ENCODE measurements at places on chromosomes 16 and 17. TPM values are rescaled to one million over a fixed set of nuclear protein-coding genes. Genes with fewer than 3 reads are reported as not detected.

GRCh38 chr16:68704232-68704867, 32.7 kb upstream of the CDH1 start:
- no peak overlapping the region for H3K4me3 ChIP-seq
- no peak overlapping the region for H3K27ac ChIP-seq
- H3K36me3 ChIP-seq = peaks cover 5% of the 10 kb centered on the region
- peaks cover 20% of the 10 kb centered on the region for H3K4me1 ChIP-seq
- peak; percentile 92 for DNase-seq

DNA sequence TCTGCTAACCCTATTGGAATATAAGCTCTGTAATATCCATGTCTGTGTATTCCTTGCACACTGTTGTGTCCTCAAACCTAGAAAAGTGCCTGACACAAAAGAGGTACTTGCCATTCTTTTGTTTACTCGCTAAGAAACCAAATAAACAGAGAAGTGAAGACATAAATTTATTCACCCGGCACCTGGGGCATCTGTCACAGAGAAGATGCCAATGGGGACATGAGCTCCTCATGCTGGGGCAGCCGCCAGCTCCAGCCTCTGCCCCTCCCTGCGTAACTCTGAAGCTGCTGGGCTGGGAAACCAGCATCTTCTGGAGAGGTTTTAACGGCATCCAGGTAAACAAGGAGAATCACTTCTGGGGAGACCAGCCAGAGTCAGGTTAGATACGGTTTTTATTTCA, 15.1 kb upstream of the CDRT4 start:
- no peaks in the 10 kb centered on the region for H3K27me3 ChIP-seq
- no peak overlapping the region for H3K4me3 ChIP-seq
- H3K36me3 ChIP-seq = peaks cover 6% of the 10 kb centered on the region
- no peak overlapping the region for H3K27ac ChIP-seq
- peaks cover 6% of the 10 kb centered on the region for H3K4me1 ChIP-seq

DNA sequence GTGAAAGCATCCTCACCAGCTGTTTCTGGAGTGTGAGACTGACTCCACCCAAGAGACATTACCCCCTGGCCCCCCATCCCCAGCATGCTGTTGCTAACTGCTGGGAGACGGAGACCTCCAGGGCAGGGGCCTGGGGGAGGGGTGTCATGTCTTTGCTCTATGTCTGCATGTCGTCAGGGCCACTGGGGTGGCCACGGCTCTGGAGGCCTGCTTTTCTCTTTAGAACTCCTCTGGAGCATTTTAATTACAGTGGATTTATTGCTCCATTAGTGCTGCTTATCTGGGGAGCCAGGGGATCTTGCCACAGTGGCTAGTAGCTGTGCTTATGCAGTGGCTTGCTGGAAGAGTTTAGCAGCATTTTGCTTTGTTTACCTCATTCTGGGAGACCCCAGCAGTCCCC, 32.3 kb downstream of the CLEC16A start:
- peaks cover 5% of the 10 kb centered on the region for H3K4me1 ChIP-seq
- H3K27me3 ChIP-seq = no peaks in the 10 kb centered on the region
- peaks cover 40% of the 10 kb centered on the region for H3K36me3 ChIP-seq
- H3K27ac ChIP-seq = no peak overlapping the region
- no peak for DNase-seq

GRCh38 chr17:67546578-67547527, 169.8 kb downstream of the PITPNC1 start:
- no peaks in the 10 kb centered on the region for H3K27me3 ChIP-seq
- no peaks in the 10 kb centered on the region for H3K36me3 ChIP-seq
- H3K27ac ChIP-seq = no peak overlapping the region
- H3K4me1 ChIP-seq = no peaks in the 10 kb centered on the region

GRCh38 chr17:44568945-44569858, 11.9 kb downstream of the FZD2 start:
- no peak overlapping the region for H3K4me3 ChIP-seq
- no peaks in the 10 kb centered on the region for H3K27me3 ChIP-seq
- no peaks in the 10 kb centered on the region for H3K4me1 ChIP-seq
- peaks cover 7% of the 10 kb centered on the region for H3K36me3 ChIP-seq
- peak; percentile 11 for DNase-seq

GRCh38 chr16:67675999-67676398, 9.4 kb downstream of the C16orf86 start:
- no peak overlapping the region for H3K4me3 ChIP-seq
- H3K27me3 ChIP-seq = no peaks in the 10 kb centered on the region
- no peak overlapping the region for H3K27ac ChIP-seq
- peaks cover 18% of the 10 kb centered on the region for H3K36me3 ChIP-seq
- no peak for DNase-seq

GRCh38 chr16:25031132-25031440, 15.9 kb upstream of the ARHGAP17 start:
- H3K4me1 ChIP-seq = peaks cover 5% of the 10 kb centered on the region
- no peak for DNase-seq
- no peaks in the 10 kb centered on the region for H3K36me3 ChIP-seq
- H3K27ac ChIP-seq = peak overlapping the region; percentile 88
- H3K4me3 ChIP-seq = peak overlapping the region; percentile 94

- H3K36me3 ChIP-seq = no peaks in the 10 kb centered on the region
- DNase-seq = peak; percentile 79
- no peak overlapping the region for H3K27ac ChIP-seq
- peak overlapping the region; percentile 49 for H3K4me3 ChIP-seq
Observed at GRCh38 chr17:41666708-41667279, 21.9 kb upstream of the EIF1 start.

- H3K36me3 ChIP-seq = peaks cover 41% of the 10 kb centered on the region
- peak overlapping the region; percentile 97 for H3K27ac ChIP-seq
- peaks cover 45% of the 10 kb centered on the region for H3K4me1 ChIP-seq
- H3K4me3 ChIP-seq = peak overlapping the region; percentile 97
Observed at GRCh38 chr17:19650826-19651225, 2.3 kb downstream of the ALDH3A2 start.

DNA sequence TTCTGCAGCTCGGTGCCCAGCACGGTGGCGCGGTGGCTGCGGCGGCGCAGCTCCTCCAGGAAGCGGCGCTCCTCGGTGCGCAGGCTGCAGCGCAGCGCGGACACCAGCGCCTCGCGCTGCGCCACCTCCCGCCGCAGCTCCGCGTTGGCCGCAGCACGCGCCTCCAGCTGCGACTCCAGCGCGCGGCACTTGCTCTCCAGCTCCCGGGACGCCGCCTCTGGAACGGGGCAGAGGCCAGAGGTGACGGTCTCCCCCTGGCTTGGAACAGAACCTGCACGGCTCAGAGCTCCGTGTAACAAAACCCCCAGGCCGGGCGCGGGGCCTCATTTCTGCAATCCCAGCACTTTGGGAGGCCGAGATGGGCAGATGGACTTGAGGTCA, 13.2 kb upstream of the CLUH start:
- H3K36me3 ChIP-seq = no peaks in the 10 kb centered on the region
- H3K27ac ChIP-seq = no peak overlapping the region
- no peak overlapping the region for H3K4me3 ChIP-seq
- no peaks in the 10 kb centered on the region for H3K4me1 ChIP-seq

GRCh38 chr16:61564716-61565115, 471.5 kb downstream of the CDH8 start:
- no peaks in the 10 kb centered on the region for H3K4me1 ChIP-seq
- no peak for DNase-seq
- no peaks in the 10 kb centered on the region for H3K36me3 ChIP-seq
- H3K27ac ChIP-seq = no peak overlapping the region
- peaks cover 17% of the 10 kb centered on the region for H3K27me3 ChIP-seq
- H3K4me3 ChIP-seq = no peak overlapping the region

DNA sequence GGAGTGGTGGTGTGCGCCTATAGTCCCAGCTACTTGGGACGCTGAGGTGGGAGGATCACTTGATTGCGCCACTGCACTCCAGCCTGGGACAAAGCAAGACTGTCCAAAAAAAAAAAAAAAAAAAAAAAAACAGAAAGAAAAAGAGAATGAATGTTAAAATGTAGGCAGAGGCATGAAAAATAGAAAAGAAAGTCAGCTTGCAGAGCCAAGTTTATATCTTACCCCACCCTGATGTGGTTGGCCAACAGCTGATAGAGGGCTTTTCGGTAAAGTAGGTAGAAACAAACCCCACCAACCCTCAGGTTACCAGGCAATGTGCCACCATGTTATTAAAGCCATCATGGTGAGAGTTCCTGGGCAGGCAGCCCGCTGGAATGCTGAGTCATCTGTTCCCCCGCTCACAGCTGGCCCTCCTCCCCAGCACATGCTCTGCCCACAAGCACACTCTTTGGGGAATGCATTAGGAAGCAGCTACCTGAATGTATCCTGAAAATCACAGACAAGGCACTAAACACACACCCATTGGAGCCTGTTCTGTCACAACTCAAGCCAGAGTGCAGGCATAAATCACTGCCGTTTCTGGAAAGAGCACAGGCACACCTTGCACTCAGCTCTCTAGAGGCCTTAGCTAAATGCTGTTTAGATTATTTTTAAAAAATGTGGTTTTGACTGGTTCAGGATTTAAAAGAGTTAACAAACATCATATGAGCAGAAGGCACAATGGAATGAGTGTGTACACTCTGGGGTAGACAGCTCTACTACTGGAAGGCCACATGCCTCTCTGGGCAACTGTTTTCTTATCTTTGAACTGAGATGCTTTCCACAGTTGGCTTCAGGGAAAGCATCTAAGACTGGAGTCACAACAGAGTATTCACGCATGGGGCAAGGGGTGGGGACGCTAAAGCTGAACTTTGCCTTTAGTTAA, 128.5 kb downstream of the PARN start:
- no peaks in the 10 kb centered on the region for H3K36me3 ChIP-seq
- peaks cover 56% of the 10 kb centered on the region for H3K4me1 ChIP-seq
- peak overlapping the region; percentile 78 for H3K27ac ChIP-seq
- DNase-seq = peak; percentile 96

DNA sequence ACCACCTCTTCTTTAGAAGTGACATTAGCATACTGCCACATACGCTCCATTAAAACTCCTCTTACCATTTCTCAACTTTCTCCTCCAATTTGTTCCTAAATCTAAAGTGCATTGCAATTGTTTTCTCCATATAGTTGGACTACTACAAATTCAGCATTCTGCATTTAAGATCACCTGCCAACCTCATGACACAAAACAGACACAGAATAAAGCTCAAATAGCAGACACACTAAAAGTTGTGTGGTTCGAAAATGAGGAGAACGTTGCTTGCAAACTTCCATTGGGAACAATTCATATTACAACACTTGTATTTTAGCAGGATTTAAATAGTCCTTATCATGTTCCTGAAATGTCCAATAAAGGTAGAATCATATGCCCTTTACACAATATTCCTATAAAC, 14.5 kb downstream of the ARHGAP17 start:
- no peak for DNase-seq
- no peaks in the 10 kb centered on the region for H3K27me3 ChIP-seq
- H3K27ac ChIP-seq = no peak overlapping the region
- H3K36me3 ChIP-seq = peaks cover 12% of the 10 kb centered on the region
- no peak overlapping the region for H3K4me3 ChIP-seq
- peaks cover 32% of the 10 kb centered on the region for H3K4me1 ChIP-seq

DNA sequence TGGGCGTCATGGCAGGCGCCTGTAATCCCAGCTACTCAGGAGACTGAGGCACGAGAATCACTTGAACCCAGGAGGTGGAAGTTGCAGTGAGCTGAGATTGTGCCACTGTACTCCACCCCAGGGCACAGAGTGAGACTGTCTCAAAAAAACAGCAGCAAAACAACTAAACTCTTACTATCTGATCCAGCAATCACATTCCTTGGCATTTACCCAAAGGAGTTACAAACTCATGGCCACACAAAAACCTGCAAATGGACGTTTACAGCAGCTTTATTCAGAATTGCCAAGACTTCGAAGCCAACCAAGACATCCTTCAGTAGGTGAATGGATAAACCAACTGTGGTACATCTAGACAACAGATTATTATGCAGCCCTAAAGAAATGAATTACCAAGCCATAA, 4.0 kb downstream of the SIAH1 start:
- no peaks in the 10 kb centered on the region for H3K27me3 ChIP-seq
- peak; percentile 24 for DNase-seq
- H3K27ac ChIP-seq = peak overlapping the region; percentile 11
- no peak overlapping the region for H3K4me3 ChIP-seq
- peaks cover 45% of the 10 kb centered on the region for H3K4me1 ChIP-seq

- H3K27ac ChIP-seq = no peak overlapping the region
- no peak overlapping the region for H3K4me3 ChIP-seq
- H3K36me3 ChIP-seq = no peaks in the 10 kb centered on the region
- H3K27me3 ChIP-seq = no peaks in the 10 kb centered on the region
Observed at GRCh38 chr16:10465821-10466220, 80.0 kb downstream of the ATF7IP2 start.

- no peak overlapping the region for H3K4me3 ChIP-seq
- DNase-seq = peak; percentile 72
- no peaks in the 10 kb centered on the region for H3K27me3 ChIP-seq
- no peaks in the 10 kb centered on the region for H3K4me1 ChIP-seq
- no peak overlapping the region for H3K27ac ChIP-seq
- no peaks in the 10 kb centered on the region for H3K36me3 ChIP-seq
Observed at GRCh38 chr16:35391328-35391727, 1931.9 kb downstream of the TP53TG3F start.

- H3K27ac ChIP-seq = no peak overlapping the region
- H3K4me1 ChIP-seq = peaks cover 6% of the 10 kb centered on the region
- H3K36me3 ChIP-seq = no peaks in the 10 kb centered on the region
- no peak overlapping the region for H3K4me3 ChIP-seq
- no peak for DNase-seq
- H3K27me3 ChIP-seq = no peaks in the 10 kb centered on the region
Observed at GRCh38 chr16:8712589-8713361, 38.4 kb downstream of the ABAT start.

- H3K4me1 ChIP-seq = no peaks in the 10 kb centered on the region
- no peak for DNase-seq
- no peaks in the 10 kb centered on the region for H3K36me3 ChIP-seq
Observed at GRCh38 chr16:64990101-64990500, 131.8 kb downstream of the CDH11 start.

DNA sequence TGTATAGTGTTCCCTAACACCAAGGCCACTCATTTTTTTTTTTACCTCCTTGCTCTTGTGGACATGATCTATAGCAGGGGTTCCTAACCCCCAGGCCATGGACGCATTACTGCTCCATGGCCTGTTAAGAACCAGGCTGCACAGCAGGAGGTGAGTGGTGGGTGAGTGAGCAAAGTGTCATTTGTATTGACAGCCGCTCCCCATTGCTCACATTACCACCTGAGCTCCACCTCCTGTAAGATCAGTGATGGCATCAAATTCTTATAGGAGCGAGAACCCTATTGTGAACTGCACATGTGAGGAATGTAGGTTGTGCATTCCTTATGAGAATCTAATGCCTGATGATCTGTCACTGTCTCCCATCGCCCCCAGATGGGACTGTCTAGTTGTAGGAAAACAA, 342.0 kb downstream of the SOX9 start:
- H3K4me3 ChIP-seq = no peak overlapping the region
- H3K4me1 ChIP-seq = peaks cover 61% of the 10 kb centered on the region
- H3K27ac ChIP-seq = no peak overlapping the region
- H3K36me3 ChIP-seq = peaks cover 17% of the 10 kb centered on the region
- H3K27me3 ChIP-seq = no peaks in the 10 kb centered on the region

DNA sequence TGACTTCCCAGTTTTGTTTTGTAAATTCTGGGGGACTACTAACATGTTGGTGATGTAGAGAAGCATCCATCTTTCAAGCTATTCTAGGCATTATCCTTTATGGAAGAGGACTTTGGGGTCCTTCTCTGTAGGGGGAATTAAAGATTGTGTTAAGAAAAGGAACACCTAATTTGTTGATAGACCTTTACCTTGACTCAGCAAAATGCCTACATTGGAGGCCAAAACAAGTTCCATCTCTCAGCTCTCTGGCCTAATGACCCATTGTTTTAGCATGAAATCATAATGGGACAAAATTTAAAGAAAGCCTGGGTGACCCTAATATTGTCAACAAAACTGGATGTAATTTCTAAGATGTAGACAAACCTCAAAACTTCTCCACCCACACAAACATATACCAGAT, 465.3 kb upstream of the SOX9 start:
- H3K27ac ChIP-seq = no peak overlapping the region
- no peaks in the 10 kb centered on the region for H3K36me3 ChIP-seq
- no peaks in the 10 kb centered on the region for H3K27me3 ChIP-seq
- no peaks in the 10 kb centered on the region for H3K4me1 ChIP-seq

The LYRM1 gene
- 67.3 TPM for total RNA-seq

The CHD9 gene
- total RNA-seq = 62.9 TPM

The HBA1 gene
- total RNA-seq = 2.2 TPM

The EMP2 gene
- 4.8 TPM for total RNA-seq

The STX1B gene
- total RNA-seq = 0.91 TPM

The GUCY2D gene
- total RNA-seq = not detected
